Diencephalon (tissue), 1 donor: ENCODE measurements at places on chromosomes 16 and 17. TPM values are rescaled to one million over a fixed set of nuclear protein-coding genes. Genes with fewer than 3 reads are reported as not detected.

The CCL22 gene
- total RNA-seq, result not detected

The SLC6A4 gene
- 0.92 TPM for total RNA-seq

The KRT15 gene
- total RNA-seq, result not detected

The KRTAP9-8 gene
- total RNA-seq, result not detected

The CEP295NL gene
- total RNA-seq, result 1.4 TPM

The SEC14L1 gene
- 57.7 TPM for total RNA-seq

The KCNG4 gene
- not detected for total RNA-seq

The IRF8 gene
- 7.2 TPM for total RNA-seq

The TMIGD1 gene
- not detected for total RNA-seq

The SMTNL2 gene
- 5.8 TPM for total RNA-seq

The CCL5 gene
- not detected for total RNA-seq
